ENCODE measurements at places on chromosomes 5 and 9.

- DNase-seq = no peak
These were observed 41.7 kb downstream of the AHRR start for GRCh38 chr5:362978-363765.

- DNase-seq = no peak
These were observed 554.1 kb downstream of the MAT2B start for GRCh38 chr5:164059471-164059870.

DNA sequence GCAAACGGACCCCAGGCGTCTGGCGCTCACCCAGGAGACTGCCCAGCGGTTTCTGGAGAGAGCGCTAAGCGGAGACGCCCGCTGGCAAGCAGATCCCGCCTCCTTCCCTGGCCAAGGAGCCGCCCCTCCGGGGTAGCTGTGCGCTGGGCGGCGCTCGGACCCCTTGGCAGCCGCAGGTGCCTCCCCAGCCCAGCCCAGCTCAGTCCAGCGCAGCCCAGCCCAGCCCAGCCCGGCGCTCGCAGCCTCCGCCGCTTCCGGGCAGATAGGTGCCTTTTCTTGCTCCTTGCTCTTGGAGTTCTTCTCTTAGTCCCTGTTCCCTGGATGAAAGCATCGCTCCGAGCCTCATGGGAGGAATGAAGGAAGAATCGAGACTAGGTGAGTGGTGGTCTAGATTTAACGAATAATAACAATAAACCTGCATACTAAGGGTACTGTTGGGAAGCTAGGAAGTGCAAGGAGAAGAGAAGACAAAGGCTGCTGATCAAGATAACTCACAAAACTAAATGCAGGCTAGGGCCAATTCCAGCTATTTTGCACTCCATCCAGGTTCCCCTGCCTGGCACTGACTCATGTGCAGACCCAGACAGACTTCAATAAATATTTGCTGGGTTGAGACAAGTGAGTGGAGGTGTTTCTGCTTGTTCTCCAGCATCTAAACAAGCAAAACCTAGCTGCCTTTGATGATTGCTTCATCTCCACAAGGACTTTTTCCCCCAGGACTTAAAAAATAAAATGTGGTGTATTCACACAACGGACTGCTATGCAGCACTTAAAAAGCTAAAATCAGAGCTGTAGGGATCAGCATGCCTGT, at the start of gene STK32A:
TSS of gene STK32A (plus strand) at position 202 of the 811 bp plus-strand sequence. CDS start 4,609 bp downstream, outside the sequence.
- no peak for DNase-seq

DNA sequence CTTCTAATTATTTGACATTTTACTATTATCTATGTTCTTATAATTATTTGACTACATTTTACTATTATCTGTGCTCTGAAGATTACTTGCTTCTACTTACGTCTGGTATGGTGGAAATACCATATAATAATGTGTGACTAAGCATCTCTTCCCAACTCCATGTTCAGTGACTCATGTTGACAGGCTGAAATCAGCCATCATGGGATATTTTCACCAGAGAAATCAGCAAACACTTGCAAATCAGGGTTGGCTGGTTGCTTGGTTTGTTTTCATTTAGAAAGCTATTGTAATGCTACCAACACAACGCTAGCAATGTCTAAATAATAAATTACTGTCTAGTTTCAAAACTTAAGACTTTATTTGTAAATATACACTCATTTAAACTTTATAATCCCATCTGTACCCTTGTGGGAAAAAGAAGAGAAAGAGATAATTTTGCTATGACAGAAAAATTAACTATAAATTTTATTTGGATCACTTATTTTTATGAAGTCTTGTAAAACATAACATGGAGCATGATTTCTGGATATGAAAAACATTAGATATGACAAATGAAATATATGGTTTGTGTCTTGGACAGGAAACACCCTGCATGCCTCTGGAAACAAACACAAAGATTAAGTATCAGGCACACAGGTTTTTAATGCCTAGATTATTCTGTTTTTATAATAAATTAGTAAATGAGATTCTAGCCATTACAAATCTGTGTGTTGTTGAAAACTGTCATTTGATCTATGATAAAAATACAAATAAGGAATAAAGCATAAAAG, 337.6 kb downstream of the BNC2 start:
- no peak for DNase-seq

GRCh38 chr5:159010661-159011442, 88.9 kb downstream of the EBF1 start:
- no peak for DNase-seq

- no peak for DNase-seq
These were observed 286.1 kb downstream of the IRX2 start for GRCh38 chr5:2465383-2465782.

- no peak for DNase-seq
These were observed 1.8 kb upstream of the GALNT12 start for GRCh38 chr9:98805506-98806272.

DNA sequence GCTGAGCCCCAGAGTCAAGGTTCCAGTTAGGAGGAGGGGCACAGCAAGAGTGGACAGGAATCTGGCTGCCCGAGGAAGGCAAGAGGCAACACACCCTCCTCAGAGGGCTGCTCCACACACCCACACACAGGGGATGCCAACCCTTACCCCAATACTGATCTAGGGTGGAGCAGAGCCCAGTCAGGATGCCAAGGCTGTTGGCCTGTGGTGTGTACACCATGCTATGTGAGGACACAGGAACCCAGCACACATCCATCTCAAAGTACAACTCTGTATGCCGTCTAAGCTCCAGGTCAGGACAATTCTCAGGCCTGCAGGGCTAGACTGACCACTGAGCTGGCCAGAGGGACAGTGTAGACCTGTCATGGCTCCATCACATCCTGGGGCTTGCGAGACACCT, 2.6 kb downstream of the SEPTIN8 start:
- no peak for DNase-seq

DNA sequence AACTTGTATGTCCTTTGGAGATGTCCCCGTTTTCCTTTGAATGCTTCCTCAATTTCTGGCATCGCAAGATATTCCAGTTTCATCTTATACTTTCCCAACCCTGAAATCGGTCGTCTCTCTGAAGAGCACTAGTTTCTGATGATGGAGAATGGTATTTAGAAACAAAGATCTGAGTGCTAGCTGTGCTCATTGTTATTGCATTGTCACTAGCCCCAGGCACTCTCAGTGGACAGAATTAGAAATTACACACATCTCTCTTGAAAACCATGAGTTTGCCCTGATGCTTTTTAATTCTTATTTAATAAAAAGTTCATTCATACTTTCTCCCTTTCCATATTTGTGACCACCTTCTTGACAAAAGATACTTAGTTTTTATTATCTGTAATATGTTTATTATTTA, 67.7 kb downstream of the C9orf152 start:
- DNase-seq = no peak

DNA sequence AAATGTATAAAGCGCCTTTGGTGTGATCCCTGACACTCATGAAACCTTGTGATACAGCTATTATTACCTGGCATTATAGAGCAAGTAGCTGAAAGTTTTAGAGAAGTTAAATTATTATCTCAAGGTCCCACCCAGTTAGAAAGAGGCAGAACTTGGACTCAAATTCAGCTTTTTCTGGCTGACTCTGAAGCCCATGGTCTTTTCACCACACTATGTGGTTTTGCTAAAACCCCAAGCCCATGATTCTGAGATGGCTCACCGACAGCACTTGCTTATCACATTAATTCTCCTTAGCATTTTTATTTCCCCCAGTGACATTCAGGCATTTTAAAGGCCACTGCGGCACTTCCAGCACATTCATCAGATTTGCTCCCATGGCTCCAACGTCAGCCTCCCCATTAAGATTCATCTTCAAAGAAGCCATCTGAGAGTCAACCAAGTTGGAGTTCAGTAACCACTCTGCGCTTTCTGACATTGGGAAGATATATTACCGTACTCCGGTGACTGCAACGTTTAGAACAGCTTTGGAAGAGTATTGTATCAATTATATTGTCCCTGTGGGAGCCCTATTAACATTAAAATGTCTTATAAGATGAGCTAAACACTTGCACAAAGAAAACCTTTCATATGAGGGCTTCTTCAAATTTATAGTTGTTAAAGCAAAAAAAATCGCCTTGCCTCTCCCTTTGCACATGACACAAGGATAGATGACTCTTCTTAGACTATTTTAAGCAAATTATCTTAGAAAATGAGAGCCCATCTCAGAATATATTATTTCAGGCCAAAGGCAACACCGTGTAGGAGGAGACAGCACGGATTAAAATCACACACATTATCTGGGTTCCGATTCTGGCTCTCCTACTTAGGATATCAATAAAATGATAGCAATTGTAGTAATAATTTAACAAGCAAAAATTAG, 638.1 kb downstream of the ACTL7B start:
- no peak for DNase-seq

DNA sequence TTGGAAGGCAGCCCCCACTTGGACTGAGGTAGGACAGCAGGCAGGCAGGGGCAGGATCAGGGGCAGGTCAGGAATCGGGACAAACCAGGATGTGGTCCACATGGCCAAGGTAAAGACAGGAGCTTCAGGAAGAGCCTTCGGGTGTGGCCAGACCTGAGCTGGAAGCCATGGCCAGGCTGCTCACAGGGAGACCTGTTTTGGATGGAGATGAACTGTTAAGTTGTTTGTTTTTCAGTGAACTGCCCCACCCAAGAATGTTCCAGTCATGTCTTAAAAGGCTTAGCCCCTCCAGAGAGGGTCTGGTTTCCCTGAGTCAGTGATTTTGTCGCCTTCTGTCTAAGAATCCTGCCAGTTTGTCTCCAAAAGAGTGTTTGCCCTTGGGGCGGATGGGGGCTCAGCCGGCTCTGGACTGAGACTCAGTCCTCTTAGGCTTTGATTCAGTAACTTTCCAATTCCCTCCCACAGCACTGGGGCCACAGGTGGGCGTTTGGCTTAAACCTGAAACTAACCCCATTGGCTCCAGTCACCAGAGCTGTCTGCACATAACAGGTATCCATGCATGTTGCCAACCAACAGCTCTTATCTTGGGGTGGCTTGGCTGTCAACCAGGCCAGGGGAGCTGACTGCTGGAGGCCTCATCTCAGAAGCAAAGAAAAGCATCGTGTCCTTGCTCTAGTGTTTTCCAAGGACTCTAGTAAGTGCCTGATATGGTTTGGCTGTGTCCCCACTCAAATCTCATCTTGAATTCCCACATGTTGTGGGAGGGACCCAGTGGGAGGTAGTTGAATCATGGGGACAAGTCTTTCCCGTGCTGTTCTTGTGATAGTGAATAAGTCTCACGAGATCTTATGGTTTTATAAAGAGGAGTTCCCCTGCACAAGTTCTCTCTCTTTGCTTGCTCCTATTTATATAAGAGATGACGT, 11.3 kb upstream of the ANKH start:
- no peak for DNase-seq

DNA sequence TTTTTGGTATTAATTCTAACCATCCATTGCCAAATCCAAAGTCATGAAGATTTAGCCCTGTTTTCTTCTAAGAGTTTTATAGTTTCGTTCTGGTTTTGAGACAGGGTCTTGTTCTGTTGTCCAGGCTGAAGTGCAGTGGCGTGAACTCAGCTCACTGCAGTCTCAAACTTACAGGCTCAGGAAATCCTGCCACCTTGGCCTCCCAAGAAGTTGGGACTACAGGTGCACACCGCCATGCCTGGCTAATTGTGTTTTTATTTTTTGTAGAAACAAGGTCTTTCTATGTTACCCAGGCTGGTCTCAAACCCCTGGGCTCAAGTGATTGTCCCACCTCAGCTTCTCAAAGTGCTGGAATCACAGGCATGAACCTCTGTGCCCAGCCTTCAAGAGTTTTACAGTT, 21.0 kb downstream of the ACTL7A start:
- no peak for DNase-seq

DNA sequence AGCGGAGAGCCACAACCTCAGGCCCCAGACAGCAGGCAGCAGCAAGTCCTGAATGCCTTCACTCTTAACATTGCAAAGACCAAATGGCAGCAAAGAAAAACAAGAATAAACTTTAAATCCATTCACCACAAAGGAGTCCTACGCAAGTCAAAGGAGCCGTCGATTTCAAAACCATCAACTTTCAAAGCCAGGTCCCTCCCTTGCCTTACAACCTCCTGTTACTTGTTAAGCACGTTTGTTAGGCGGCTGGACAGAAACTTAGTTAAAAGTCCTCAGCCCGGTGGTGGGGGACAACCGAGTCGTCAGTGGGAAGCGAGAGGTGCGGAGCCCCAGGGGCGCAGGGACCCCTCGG, 938 bp downstream of the LPAR1 start:
- DNase-seq = no peak

DNA sequence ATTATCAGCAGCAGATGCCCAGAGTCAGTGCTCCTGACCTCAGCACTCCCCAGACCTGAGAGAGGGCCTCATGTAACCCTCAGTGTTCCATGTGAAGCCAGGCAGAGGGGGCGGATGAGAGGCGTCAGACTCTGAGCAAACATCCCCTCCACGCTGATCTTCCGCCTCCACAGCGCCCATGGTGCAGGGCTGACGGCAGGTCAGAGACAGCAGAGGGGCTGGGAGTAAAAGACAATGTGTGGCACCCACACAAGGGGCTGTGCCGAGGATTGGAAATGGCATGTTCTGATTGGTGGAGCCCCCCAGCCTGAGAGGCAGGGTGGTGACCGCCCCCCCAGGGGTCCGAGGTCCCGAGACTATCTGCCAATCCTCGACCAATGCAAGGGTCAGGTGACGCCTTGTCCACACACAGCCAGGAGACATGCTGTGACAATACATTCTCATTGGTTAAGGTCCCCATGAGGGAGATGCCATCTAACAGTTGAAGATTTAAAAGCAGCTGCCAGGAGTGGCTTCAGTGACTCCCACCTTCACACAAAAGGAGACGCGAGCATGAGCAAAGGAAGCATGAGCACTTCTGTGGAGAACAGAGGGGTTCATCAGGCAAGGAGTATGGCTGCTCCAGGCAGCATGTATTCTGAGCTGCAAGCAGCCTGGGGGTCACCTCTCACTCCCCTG, 19.3 kb upstream of the SLC25A51 start:
- DNase-seq = no peak

DNA sequence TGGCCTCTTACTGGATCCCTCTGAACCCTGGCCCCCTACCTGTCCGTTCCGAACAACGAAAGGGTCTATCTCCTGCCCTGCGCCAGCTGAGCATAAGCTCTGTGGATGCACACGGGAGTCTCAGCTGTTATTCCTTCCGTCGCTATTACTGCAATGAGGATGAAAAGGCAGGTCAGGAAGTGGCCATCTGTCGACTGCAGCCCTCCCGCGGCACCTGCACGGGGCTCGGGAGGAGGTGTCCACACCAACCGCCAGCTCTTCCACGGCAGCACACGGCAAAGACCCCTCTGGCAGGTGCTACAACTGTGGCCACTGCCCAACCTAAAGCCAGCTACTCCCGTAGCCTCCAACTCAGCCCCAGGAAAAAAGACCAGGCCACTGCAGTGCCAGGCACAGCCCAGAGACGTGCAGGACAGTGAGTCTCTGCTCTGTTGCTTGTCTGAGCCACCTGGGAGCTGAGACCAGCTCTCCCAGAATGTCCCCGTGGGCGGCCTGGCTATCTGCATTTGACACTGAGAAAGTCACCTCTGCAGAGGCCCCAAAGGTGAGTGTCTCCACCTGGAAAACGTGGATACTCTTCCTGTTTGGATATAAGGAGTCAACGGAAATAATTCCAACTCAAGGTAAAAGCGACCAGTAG, 19.1 kb downstream of the CAMSAP1 start:
- no peak for DNase-seq

- no peak for DNase-seq
These were observed 26.3 kb downstream of the NR3C1 start for GRCh38 chr5:143376911-143377813.

- DNase-seq = no peak
These were observed 4.6 kb downstream of the SIT1 start for GRCh38 chr9:35646153-35646532.
